Activated CD4-positive, alpha-beta T cell treated with anti-CD3 and anti-CD28 coated beads for 36 hours (primary cell): ENCODE measurements at places on chromosomes 16 and 17. TPM values are rescaled to one million over a fixed set of nuclear protein-coding genes. Genes with fewer than 3 reads are reported as not detected.

DNA sequence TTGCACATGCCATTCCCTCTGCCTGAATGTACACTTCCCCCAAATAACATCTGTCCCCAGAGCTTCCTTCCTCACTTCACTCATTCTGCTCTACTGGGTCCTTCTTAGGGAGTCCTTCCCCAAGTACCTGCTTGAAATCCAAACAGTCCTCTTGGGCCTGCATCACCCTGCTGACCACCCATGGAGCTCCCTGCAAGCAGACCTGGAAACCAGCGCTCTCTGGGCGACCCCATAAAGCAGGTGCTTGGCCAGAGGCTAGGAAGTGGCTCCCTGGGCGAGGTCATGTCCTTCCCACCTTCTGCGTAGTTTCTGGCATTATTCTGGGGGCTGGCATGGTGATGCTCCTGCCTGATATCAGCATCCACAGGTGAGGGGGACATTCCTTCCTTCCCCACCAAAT, 12.2 kb upstream of the NTN1 start:
- DNase-seq, result no peak

- DNase-seq, result no peak
Measured at GRCh38 chr17:40951011-40951622, 13.7 kb upstream of the KRT23 start.

The CRYBA1 gene
- not detected for total RNA-seq

DNA sequence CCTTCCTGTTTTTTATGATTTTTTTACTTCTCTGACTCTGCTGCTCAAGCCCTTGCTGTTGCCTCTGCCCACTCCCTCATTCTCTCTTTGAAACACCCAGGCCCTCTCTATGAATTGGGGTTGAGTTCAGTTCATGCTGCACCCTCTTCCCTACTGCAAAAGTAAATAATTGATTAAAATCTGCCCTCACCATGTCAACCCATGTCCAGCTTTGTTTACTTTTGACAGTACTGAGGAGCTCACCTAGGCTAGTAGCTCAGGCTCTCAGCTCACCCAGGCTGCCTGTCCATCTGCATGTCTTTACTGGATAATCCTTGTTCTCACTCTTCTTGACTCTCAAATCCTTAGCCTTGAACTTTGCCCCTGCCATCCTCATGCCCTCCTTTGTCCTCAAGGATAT, 95.2 kb downstream of the SPACA3 start:
- DNase-seq, result no peak

GRCh38 chr16:12419151-12419550, 384.5 kb downstream of the CPPED1 start:
- no peak for DNase-seq

- DNase-seq, result no peak
Measured at GRCh38 chr16:60151987-60152386, 1417.9 kb upstream of the GOT2 start.
